ENCODE measurements at places on chromosomes 13 and 19.

- no peak for DNase-seq
Observed at GRCh38 chr13:25778365-25778764, 273.5 kb downstream of the SHISA2 start.

GRCh38 chr19:38362076-38362945 lies 12.1 kb upstream of the PSMD8 start:
- peak; percentile 47 for DNase-seq

GRCh38 chr13:30870049-30870884 lies 35.8 kb upstream of the MEDAG start:
- DNase-seq, result no peak

GRCh38 chr19:27657271-27658051 lies 1555.5 kb downstream of the UQCRFS1 start:
- DNase-seq, result no peak

DNA sequence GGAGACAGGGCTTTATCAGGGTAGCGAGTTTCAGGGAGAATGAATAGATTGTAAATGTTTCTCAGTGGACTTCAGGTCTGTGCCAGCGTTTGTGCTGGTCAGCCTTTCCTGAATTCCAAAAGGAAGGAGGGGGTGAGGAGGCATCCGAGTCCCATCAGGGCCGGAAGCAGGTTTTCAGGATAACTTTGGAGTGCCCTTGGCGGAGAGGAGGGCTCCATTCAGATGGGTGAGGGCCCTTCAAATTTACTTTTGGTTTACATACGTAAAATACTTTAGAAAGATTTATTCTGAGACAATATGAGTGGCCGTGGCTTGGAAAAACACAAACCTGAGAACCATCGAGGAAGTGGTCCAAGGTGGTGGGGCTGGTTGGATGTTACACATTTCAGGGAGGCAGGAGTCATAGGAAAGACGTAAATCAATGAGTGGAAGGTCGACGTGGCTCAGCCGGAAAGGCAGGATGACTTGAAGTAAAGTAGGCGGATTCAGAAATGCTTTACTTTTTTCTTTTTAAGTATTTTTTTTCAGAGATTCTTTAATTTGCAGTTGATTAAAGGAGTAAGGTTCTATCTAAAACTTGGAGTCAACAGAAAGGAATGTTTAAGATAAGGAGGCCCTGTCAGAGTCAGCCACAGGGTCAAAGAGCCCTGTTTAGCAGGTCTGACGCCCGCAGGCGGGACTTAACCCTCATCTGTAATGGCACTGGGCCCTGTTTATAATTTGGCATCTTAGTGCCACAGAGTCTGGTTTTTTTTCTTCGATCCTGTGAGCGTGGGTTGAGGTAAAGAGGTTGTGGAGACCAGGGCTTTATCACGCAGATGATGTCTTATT lies 32.8 kb downstream of the ATP11A start:
- DNase-seq, result no peak

DNA sequence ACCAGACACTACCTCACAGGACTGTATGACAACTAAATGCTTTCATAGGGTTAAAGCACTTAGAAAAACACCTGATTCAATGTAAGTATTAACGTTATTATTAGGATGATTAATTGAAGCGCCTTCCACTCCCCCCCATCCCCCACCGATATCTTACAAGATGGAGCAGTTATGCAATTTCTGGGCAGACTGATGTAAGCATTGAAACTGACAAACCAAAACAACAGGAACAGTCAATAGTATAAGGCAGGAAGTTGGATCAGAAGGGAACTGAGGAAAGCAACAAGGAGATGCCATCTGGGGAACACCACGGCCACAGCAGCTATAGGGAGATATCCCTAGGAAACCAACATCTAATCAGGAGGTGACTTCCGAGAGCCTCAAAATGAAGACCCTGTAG lies 3.8 kb downstream of the LCP1 start:
- no peak for DNase-seq

- no peak for DNase-seq
Observed at GRCh38 chr19:28908941-28909340, 304.0 kb downstream of the UQCRFS1 start.

- no peak for DNase-seq
Observed at GRCh38 chr19:14407605-14408484, 11.3 kb downstream of the DDX39A start.

GRCh38 chr19:30403203-30403985 lies 31.2 kb downstream of the ZNF536 start:
- no peak for DNase-seq

GRCh38 chr13:66074018-66074615 lies 1156.0 kb downstream of the PCDH9 start:
- DNase-seq, result no peak

- no peak for DNase-seq
Observed at GRCh38 chr13:49342454-49342853, 94.7 kb downstream of the CDADC1 start.

DNA sequence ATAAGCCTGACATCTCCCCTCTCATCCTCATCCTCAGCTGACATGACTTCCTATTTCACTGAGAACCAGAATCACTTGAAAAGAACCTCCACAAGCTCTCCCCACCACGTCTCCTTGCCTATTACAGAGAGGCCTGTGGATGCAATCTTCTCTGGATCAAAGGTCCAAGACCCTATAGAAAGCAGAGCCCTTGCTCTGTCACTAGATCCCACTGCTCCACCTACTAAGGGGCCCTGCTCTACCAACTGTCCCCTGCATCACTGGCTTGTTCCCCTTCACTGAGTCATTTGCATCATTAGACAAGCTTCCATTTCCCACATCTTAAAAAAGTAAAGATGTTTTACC lies 40.8 kb downstream of the RCBTB2 start:
- no peak for DNase-seq

DNA sequence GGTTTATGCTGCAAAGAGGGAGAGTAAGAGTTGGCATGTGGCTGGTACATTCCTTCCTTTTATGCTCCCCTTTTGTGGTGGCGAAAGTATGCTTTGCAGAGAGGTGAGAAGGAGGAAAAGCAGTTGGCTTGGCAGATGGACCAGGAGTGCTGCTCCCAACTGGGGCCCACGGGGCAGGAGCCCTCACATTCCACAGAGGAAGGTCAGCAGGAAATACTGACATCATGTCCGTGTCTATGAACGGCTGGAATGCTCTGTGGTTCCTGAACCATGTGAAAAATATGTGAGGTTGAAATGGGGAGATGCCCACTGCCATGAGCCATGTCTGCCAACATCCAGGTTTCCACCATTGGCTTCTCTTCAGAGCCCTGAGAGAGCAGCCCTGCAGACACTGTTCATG lies 33.3 kb upstream of the GAS6 start:
- no peak for DNase-seq

GRCh38 chr13:88000239-88000638 lies 329.1 kb downstream of the SLITRK5 start:
- DNase-seq, result no peak

DNA sequence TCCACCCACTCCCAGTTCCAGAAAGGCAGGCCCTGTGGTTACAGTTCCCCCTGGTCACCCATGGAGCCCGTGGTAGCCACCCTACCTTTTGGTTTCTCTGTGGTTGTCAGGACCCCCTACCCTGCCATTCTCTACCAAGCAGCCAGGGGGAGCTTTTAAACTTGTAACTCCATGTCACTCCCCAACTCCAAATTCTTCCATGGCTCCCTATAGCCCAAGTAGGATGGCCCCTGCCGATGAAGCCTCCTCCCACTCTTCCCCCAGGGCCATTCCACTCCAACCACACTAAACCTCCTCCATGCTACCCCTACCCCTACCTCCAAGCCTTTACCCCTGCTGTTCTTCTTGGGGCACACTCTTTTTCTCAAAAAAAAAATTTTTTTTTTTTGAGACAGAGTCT lies 2.2 kb downstream of the S1PR2 start:
- DNase-seq, result no peak

DNA sequence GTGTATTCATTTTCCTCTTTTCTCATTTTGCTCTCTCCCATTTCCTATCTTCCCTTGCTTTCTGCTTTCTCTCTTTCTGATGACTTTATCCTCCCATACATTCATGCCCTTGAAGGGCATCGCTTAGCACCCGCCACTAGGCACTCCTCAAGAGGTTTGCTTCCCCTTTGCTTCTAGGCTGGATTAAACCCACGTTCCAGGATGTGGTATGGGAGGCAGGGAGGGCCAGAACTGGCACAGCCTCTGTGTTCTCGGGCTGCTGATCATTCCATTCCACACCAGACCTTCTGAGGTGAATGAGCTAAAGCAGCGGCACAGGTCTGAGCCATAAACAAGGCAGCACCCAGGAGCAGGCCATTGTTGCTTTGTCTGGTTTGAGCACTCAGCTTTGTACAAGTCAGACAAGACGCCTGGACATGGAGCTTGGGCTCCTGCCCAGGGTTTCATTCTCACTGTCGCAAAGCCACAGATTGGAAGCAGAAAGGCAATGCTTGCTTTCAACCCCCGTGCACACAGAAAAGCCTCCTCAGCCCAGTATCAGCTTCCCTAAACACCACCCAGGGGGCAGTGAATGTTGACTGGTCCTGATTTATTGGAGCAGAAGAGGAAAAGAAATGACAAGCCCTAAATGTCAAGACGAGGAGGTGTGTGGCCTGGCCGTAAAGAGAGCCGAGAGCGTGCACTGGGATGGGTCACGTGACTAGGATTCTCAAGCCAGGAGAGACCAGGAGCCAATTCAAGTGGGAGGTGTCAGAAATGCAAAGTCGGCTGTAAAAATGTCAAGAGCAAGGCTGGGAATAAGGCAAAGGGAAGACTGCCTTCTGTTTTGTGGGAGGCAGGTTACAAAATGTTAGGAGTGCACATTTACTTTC lies 218.0 kb upstream of the SERP2 start:
- no peak for DNase-seq

DNA sequence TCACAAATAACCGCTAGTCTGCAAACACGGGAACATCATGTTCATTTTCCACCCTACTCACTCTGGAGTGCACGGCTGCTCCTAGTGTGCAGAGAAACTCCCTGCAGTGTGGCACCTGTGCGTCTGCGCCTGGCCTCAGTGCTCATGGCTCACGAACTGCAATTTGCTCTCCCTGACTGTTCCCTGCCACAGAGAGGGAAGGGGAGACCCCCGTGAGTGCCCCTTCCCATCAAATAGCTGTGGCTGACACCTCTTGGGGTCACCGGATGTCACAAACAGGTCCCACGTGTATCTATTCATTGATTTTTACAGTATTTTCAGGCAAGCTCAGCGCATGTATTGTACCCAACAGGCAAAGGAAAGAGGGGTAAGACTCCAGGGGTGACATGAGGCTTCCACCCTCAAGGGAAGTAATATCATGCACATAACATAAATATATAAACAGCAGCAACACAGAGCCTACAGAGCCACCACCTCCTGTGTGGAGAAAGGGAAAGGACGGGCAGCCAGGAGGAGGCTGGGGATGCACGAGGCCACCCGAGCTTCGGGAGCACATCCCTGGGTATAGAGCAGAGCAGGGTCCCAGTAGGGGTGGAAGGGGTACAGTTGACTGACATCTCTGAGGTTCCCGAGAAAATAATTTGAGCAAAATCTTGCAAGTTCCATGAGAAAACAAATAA lies 140.3 kb upstream of the SOX1 start:
- DNase-seq, result no peak

GRCh38 chr13:76086729-76087128 lies 450.6 kb downstream of the LMO7 start:
- DNase-seq, result no peak

- DNase-seq, result no peak
Observed at GRCh38 chr13:87376081-87376480, 295.1 kb upstream of the SLITRK5 start.

GRCh38 chr13:29527916-29528315 lies 67.6 kb downstream of the SLC7A1 start:
- no peak for DNase-seq

- DNase-seq, result peak; percentile 86
Observed at GRCh38 chr19:8592231-8593009, 15.2 kb upstream of the MYO1F start.

- no peak for DNase-seq
Observed at GRCh38 chr19:29084266-29084665, 128.7 kb downstream of the UQCRFS1 start.

DNA sequence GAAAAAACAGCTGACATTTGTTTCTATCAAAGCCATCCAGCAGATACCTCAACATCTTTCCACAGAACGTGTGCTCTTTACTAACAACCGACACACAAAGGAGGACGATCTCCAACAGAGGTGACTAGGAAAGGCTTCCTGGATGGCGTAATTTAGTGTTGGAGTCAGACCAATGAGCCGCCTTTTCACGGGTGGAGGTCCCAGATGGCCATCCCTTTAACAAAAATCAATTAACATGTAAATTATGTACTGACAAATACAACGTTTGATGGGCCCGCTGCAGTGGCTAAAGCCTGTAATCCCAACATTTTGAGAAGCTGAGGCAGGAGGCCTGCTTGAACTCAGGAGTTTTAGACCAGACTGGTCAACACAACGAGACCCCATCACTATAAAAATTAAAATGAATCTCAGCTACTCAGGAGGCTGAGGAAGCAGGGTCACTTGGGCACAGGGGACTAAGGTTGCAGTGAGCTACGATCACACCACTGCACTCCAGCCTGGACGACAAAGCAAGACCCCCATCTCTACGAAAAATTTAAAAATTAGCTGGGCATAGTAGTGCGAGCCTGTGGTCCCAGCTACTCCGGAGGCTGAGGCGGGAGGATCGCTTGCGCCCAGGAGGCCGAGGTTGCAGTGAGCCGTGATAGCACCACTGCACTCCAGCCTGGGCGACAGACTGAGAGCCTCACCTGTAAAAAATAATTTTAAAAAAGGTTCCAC lies 1.2 kb upstream of the DPY19L3 start:
- no peak for DNase-seq

GRCh38 chr19:46728693-46729339 lies 11.9 kb upstream of the PRKD2 start:
- DNase-seq, result peak; percentile 74

DNA sequence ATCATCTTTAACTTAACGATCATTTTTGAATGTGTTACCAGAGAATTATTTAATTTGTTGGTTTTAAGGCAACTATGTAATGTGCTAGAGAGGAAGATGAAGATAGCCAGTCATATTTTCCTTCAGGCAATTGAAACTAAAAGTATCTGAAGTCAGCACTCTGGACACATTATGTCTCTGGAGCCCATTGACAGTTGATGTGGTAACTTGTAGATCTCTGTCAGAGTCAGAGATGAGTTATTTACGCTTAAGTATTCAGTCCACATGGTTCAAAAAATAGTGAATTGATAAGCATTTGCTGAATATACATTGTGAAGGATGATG lies 2.1 kb downstream of the ZMYM2 start:
- no peak for DNase-seq

GRCh38 chr13:40579535-40579934 lies 86.9 kb downstream of the FOXO1 start:
- no peak for DNase-seq

GRCh38 chr19:46670813-46671212 lies 9.8 kb upstream of the DACT3 start:
- no peak for DNase-seq
